ENCODE measurements at places on chromosomes 3 and 15. TPM values are rescaled to one million over a fixed set of nuclear protein-coding genes. Genes with fewer than 3 reads are reported as not detected.
A peak's percentile ranks its signal among the peaks of the same experiment; 100 is the strongest.

- DNase-seq = peak; percentile 47
- H3K4me3 ChIP-seq = no peak overlapping the region
- H3K4me1 ChIP-seq = peaks cover 49% of the 10 kb centered on the region
Observed at GRCh38 chr15:39497759-39498565, 82.9 kb upstream of the THBS1 start.

The FAM162A gene
- total RNA-seq = 77.5 TPM

GRCh38 chr3:2944628-2945027 lies 165.5 kb downstream of the IL5RA start:
- no peak overlapping the region for H3K4me3 ChIP-seq
- H3K27ac ChIP-seq = no peak overlapping the region

The RHOV gene
- total RNA-seq = not detected

- no peak for DNase-seq
- H3K4me3 ChIP-seq = no peak overlapping the region
- no peaks in the 10 kb centered on the region for H3K4me1 ChIP-seq
- H3K27me3 ChIP-seq = peaks cover 18% of the 10 kb centered on the region
Observed at GRCh38 chr15:70348581-70349344, 251.0 kb upstream of the TLE3 start.

DNA sequence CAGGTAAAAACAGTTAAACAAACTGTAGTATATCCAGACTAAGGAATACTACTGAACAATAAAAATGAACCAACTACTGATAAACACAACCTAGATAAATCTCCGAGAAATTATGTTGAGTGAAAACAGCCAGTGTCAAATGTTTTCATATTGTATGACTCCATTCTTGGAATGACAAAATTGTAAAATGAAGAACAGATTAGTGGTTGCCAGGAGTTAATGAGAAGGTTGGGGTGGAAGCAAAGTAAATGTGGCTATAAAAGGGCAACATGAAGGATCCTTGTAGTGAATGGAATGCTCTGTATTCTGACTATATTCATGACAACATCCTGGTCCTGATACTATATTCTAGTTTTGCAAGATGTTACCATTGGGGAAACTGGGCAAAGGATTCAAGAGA lies 27.5 kb upstream of the ACKR4 start:
- peaks cover 14% of the 10 kb centered on the region for H3K4me1 ChIP-seq
- no peak for DNase-seq
- H3K27ac ChIP-seq = no peak overlapping the region
- peaks cover 25% of the 10 kb centered on the region for H3K36me3 ChIP-seq
- no peak overlapping the region for H3K4me3 ChIP-seq

DNA sequence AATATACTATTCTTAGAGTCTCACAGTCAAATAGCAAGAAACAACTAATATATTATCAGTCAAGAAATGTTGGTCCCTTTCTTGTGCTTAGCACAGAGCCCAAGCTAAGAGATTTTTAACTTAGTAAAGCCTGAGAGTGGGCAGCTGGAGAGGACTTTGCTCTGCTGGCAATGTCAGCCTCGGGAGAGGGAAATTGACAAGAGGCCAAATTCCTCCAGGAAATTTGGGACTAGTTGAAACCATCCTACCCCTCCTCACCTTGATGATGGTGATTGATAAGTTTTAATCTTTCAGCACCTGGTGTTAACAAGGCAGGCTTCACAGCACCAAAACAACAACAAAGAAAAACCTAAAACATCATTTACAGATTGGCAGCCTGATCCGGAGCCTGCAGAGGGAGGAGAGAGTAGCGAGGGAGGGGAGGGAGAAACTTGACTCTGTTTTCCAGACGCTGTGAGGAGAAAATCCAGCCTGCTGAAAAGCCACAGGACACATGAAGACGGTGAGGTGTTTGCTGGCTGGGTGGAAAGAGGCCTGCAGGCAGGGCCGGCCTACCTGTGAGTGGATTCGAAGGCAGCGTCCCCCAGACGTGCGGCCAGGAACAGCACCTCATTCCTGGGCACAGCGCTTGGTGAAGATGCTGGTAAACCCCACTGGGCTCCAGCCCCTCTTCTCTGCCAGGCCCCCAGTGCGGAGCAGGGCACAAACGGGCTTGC lies 150.9 kb downstream of the LRRC28 start:
- no peak overlapping the region for H3K27ac ChIP-seq
- no peak for DNase-seq
- peaks cover 6% of the 10 kb centered on the region for H3K27me3 ChIP-seq
- H3K4me1 ChIP-seq = no peaks in the 10 kb centered on the region
- H3K36me3 ChIP-seq = no peaks in the 10 kb centered on the region
- H3K4me3 ChIP-seq = no peak overlapping the region

The KIF23 gene
- total RNA-seq = 60.8 TPM

DNA sequence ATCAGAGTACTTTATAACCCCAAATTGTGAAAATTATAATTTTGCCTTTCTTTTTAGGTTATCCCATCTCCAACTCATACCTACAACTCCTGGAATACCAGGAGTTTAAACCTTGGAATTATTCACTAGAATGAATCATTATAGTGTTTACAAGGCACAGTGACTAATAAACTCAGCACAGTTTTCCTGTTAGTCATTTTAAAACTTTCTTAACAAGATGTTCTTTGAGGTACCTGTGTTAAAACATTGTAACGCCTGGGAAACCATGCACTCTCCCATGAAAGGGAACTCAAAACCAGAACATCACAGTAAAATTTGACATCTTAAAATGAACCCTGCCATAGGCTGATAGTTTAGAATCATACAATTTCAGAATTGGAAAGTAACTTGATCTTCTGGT lies 132.4 kb upstream of the OSTN start:
- H3K27ac ChIP-seq = no peak overlapping the region
- H3K27me3 ChIP-seq = no peaks in the 10 kb centered on the region
- no peak overlapping the region for H3K4me3 ChIP-seq

GRCh38 chr15:36117296-36117787 lies 462.1 kb upstream of the CDIN1 start:
- H3K27ac ChIP-seq = no peak overlapping the region
- no peak overlapping the region for H3K4me3 ChIP-seq
- H3K36me3 ChIP-seq = no peaks in the 10 kb centered on the region
- H3K27me3 ChIP-seq = no peaks in the 10 kb centered on the region
- no peak for DNase-seq
- H3K4me1 ChIP-seq = no peaks in the 10 kb centered on the region

DNA sequence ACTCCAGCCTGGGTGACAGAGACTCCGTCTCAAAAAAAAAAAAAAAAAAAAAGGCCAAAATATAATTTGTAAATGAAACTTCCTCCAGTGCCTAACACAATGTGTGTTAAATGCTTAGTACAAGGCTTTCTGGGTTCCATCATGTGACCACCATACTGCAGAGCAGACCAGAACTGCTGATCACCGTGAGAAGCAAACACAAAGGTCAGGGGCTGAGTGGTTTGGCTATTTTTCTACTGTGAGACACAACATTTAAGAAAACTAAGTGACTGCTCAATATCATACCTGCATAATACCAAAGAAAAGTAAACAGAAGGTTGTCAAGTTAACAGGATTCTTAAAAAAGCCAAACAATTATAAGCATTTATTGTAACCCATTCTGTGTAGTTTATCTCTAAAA lies 13.2 kb downstream of the ABCC5 start:
- H3K36me3 ChIP-seq = no peaks in the 10 kb centered on the region
- peaks cover 4% of the 10 kb centered on the region for H3K4me1 ChIP-seq
- H3K4me3 ChIP-seq = no peak overlapping the region
- no peak for DNase-seq
- H3K27me3 ChIP-seq = no peaks in the 10 kb centered on the region

GRCh38 chr3:52090933-52091468 lies 34.6 kb upstream of the DUSP7 start:
- DNase-seq = no peak
- no peaks in the 10 kb centered on the region for H3K27me3 ChIP-seq
- H3K36me3 ChIP-seq = no peaks in the 10 kb centered on the region
- no peak overlapping the region for H3K4me3 ChIP-seq
- no peak overlapping the region for H3K27ac ChIP-seq

The LYSMD2 gene
- total RNA-seq = 14.8 TPM

DNA sequence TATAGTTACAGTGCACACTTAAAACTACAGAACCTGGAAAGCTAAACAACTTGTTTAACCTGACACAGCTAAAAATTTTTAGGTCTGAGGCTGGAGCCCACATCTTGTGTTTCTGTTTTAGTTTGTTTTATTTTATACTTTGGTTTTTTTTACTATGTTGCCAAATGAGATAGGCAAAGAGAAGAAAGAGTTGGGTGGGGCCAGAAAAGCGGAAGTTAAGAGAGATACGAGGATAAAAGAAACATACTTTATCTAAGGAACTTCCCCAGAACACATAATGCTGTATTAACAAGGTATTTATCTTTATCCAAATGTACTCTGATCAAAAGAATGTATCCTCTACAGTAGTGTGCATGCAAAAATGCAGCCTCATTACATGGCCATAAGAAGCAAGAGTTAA lies 1145.7 kb downstream of the EPHA3 start:
- no peaks in the 10 kb centered on the region for H3K27me3 ChIP-seq
- H3K27ac ChIP-seq = no peak overlapping the region
- no peak for DNase-seq
- no peaks in the 10 kb centered on the region for H3K4me1 ChIP-seq

DNA sequence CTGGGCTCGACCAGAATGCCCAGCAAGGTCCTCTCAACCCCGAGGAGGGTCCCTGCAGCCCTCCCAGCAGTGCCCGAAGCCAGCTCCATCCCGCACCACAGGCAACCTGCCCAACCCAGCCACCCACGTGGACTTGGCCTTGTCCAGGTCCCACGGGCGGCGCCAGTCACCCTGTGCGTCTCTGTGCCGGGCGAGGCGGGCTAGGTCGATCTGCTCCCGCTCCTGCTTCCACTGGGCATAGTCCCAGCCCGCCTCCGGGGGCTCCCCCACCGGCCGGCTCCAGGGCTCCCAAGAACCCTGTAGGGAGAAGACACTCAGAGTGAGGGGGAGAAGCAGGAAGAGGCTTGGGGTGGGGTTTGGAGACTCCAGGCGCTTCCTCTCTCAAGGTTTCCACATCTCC lies 3.1 kb downstream of the CCDC9B start:
- H3K4me3 ChIP-seq = no peak overlapping the region
- H3K27ac ChIP-seq = no peak overlapping the region
- H3K27me3 ChIP-seq = no peaks in the 10 kb centered on the region
- H3K36me3 ChIP-seq = no peaks in the 10 kb centered on the region

The ZNF660 gene
- total RNA-seq = not detected

The TMEM212 gene
- total RNA-seq = not detected

- H3K36me3 ChIP-seq = peaks cover 8% of the 10 kb centered on the region
- peaks cover 2% of the 10 kb centered on the region for H3K27me3 ChIP-seq
- DNase-seq = peak; percentile 52
- no peak overlapping the region for H3K4me3 ChIP-seq
Observed at GRCh38 chr3:108662142-108662738, 72.7 kb downstream of the DZIP3 start.

GRCh38 chr3:104279617-104280016 lies 1087.1 kb upstream of the ALCAM start:
- peak overlapping the region; percentile 26 for H3K4me3 ChIP-seq
- peaks cover 10% of the 10 kb centered on the region for H3K36me3 ChIP-seq
- peaks cover 7% of the 10 kb centered on the region for H3K4me1 ChIP-seq
- no peak overlapping the region for H3K27ac ChIP-seq
- DNase-seq = no peak

- H3K27me3 ChIP-seq = no peaks in the 10 kb centered on the region
- no peak overlapping the region for H3K27ac ChIP-seq
- no peak overlapping the region for H3K4me3 ChIP-seq
- no peaks in the 10 kb centered on the region for H3K4me1 ChIP-seq
- no peak for DNase-seq
Observed at GRCh38 chr3:175885231-175885766, 1026.2 kb downstream of the NAALADL2 start.

The CYP1A2 gene
- total RNA-seq = not detected

GRCh38 chr15:97316362-97316761 lies 644.1 kb upstream of the ARRDC4 start:
- no peak for DNase-seq
- no peak overlapping the region for H3K27ac ChIP-seq
- no peaks in the 10 kb centered on the region for H3K4me1 ChIP-seq
- H3K27me3 ChIP-seq = no peaks in the 10 kb centered on the region
- no peaks in the 10 kb centered on the region for H3K36me3 ChIP-seq
- H3K4me3 ChIP-seq = no peak overlapping the region

The HRH1 gene
- total RNA-seq = 0.95 TPM

The CMTM7 gene
- 47.0 TPM for total RNA-seq

The TTLL3 gene
- 50.8 TPM for total RNA-seq

The MCTP2 gene
- total RNA-seq = 48.7 TPM

DNA sequence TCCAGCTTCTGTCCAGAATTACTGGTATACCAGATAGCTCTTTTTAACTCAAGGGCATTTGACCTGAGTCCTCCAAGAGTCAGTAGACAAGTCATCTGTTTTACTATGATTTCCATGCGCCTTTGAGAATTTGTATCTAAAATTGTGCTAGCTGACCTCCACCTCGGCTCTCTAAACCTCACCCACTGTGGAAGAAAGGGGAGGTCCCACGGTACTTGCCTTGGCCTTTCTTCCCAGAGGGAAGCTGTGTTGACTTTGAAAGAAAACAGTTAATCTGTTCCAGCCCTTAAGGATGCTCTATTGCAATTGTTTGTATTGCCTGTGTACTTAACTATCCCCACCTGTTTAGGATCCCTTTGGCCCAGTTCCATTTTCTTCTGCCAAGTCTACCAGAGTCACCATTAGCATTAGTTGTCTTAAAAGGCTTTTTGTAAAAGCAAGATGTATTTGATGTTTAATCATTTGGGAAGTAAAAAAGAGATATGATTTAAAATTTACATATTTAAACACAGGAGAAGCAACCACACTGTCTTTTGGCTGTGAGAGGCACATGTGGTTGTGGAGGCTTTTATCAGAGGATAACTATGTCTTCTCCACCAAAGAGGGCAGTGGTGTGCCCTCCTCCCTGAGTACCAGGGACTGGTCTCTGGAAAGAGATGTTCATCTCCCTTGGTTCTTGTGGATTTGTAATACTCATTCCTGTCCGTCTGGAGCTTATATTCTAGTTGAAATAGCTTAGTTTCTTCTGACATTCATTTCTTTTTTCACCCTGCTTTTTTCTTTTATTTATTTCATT lies 88.8 kb downstream of the CRTC3 start:
- DNase-seq = no peak
- H3K36me3 ChIP-seq = peaks cover 53% of the 10 kb centered on the region
- H3K4me3 ChIP-seq = no peak overlapping the region
- peaks cover 44% of the 10 kb centered on the region for H3K4me1 ChIP-seq
- no peaks in the 10 kb centered on the region for H3K27me3 ChIP-seq

- peaks cover 4% of the 10 kb centered on the region for H3K36me3 ChIP-seq
Observed at GRCh38 chr3:114093016-114093380, 36.5 kb downstream of the QTRT2 start.

Measured in activated CD4-positive, alpha-beta memory T cell treated with anti-CD3 and anti-CD28 coated beads, Interleukin-2, amount 10 ng/mL, durations not matched to agents 7 days and 5 days (primary cell).